ENCODE measurements at places on chromosomes 11 and 22.

DNA sequence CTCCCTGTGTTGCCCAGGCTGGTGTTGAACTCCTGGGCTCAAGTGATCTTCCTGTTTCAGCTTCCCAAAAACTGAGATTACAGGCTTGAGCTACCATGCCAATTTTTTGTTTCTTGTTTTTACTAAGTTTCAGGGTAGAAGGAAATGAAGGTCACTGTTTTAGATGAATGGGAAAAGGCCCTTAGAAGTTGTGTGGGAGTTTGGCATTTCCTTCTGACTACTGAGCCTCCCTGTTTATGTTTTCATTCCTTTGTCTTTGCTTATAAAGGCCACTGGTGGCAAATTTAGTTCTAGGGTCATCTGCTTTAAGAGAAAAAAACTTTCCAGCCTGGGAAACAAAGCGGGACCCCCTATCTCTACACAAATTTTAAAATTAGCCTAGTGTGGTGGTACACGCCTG, 22.1 kb downstream of the SRPRA start:
- no peak for DNase-seq

DNA sequence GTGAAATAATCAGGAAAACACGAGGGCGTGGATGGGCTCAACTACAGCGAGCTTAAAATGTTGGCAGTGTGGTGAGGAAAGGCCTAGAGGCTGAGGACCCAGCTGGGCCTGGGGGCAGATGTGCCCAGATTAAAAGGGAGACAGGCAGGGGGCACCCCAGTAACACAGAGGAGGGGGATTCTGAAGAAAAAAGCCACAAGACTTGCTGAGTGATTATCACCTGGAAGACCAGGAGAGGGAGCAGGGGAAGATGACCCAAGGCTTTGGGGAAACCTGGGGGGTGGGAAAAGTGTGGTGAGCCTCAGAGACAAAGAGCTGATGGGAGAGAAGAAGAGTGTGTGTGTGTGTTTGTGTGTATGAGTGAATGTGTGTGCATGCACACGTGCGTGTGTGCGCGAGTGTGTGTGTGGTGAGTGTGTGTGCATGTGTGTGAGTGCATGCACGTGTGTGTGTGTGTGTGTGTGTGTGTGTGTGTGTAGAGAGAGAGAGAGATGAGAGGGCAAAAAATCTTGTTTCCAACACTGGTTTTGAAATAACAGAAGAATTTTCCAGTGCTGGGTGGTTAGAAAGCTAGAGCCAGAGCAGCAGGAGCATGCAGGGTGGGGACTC, 500.5 kb downstream of the BUD13 start:
- no peak for DNase-seq

DNA sequence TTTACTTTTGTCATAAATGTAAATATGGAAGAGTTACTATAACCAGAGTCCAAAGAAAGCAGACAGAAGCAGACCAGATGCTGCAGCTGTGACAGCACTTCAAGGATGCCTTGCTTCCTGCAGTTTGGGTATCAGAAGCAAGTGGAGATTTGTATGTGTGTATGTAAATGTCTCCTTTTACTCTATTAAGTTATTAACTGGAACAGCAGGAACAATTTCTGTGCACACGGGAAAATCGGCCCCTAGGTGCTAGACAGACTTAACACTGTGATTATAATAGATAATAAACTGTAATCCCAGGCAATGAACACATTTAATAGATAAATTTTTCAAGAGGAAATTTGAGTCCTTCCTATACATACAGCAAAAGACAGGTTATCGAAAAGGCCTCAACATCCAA, 178.6 kb upstream of the PITPNB start:
- no peak for DNase-seq

DNA sequence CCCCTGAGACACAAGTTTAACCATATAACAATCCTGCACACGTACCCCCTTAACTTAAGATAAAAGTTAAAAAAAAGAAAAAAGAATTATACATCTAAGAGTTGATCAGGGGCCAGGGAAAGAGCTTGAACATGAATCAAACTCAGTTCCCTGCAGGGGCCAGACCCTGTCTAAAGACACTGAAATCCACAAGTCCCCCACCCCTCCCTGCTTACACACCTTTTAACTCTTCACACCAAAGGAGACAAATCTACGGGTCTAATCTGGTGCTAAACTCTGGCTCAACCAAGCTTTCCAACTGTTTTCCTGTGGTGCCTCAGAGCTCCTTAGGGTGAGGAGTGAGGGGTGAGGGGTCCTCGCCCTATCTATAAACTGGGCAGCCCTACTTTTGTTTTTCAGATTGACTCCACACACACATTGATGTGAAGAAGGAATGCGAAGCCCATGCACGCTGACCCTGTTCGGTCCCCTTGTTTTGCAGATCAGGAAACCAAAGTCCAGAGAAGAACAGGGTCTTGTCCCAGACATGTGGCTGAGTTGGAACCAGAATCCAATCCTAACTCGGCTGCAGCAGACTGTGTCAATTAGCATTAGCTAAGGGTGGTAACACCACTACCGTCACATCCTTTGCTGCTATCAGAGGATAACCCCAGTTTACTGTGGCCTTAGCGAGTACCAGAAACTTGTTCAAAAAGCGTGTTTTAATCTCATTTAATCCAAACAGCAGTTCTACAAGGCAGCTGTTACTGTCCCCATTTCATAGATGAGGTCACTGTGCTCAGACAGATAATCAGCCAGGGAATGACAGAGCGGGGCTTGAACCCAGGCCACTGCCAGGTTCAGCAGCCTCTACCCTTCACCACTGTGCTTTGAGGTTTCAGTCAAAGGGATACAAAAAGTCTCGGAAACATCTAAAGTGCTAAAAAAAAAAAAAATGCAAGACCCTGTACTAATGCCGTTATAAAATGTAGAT, 145.2 kb upstream of the SYT13 start:
- no peak for DNase-seq

DNA sequence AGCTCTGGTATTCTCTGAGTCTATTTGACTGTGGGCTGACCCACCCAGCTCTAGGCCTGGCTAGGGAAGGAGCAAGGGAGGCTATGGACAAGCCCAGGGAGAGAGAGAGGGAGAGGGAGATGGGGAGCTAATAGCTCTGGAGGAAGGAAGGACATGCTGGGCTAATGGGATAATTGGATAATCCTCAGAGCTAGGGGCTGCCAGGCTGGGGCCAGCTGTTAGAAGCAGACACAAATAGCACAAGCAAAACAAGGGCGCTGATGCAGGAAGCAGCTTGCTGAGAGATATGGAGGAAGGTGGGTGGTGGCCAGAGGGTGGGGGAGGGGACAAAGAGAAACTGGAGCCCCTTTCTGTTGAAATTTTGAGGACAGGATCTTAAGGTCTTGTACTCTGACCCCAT, 23.2 kb downstream of the ADORA2A start:
- no peak for DNase-seq

DNA sequence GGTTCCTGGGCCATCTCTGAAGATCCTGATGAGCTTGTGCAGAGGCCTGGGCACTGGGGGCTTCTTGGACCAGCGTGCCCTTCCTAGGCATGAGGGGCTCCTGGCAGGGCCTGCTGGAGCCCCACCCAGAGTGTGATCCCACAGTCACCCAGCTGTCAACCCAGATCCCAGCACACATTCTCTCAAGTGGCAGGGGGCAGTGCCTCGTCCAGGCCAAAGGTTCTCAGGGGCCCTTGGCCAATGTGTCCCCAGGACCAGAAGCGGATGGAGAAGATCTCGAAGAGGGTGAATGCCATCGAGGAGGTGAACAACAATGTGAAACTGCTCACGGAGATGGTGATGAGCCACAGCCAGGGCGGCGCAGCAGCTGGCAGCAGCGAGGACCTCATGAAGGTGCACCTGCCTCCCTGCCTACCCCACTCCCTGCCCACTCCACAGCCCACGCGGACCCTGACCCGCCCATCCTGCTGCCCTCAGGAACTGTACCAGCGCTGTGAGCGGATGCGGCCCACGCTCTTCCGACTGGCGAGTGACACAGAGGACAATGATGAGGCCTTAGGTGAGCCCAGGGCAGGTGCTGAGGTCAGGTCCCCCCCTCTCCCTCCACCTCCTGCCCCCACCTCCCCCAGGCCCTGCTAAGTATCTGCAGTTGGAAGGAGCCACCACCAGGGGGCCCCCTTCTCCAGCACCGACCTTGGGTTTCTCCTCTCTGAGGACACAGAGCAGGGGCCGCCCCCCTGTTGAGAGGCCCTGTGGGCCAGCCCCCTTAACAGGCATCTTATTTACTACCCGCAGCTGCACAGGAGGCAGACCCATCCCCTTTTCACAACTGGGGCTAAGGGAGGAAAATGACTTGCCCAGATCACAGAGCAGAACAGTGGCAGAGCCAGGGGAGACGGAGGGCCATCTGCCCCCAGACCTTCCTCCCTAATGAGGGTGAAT, 14.7 kb downstream of the GGA1 start:
- DNase-seq: peak; percentile 84

Measured in GM13977 (cell line).